Upper lobe of left lung (tissue), 6 donors: ENCODE measurements at places on chromosomes 2 and 18.

- no peak for DNase-seq
These were observed 22.5 kb downstream of the MAP3K2 start for GRCh38 chr2:127365211-127365643.

- DNase-seq = no peak
These were observed 446 bp downstream of the COPS9 start for GRCh38 chr2:240135706-240136012.

DNA sequence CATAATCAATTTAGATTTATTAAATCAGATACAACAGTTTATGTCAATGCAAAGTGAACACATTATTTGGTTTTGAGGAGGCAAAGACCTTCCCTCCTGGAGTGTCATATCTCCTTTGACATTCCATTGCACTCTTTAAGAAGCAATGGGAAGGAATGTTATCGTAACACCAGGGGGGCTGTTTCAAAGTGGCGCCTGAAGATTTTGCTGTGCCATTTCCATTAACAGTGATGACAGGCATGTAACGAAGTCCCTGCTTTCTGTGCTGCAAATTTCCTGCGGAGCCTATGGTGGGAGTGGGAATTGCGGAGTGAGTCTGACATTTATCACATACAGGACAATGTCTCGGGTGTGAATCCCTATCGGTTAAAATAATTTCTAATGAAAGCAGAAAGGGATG lies 499.6 kb upstream of the RAB6C start:
- DNase-seq = no peak

- DNase-seq = no peak
These were observed 9.2 kb downstream of the ATG16L1 start for GRCh38 chr2:233260661-233261060.

DNA sequence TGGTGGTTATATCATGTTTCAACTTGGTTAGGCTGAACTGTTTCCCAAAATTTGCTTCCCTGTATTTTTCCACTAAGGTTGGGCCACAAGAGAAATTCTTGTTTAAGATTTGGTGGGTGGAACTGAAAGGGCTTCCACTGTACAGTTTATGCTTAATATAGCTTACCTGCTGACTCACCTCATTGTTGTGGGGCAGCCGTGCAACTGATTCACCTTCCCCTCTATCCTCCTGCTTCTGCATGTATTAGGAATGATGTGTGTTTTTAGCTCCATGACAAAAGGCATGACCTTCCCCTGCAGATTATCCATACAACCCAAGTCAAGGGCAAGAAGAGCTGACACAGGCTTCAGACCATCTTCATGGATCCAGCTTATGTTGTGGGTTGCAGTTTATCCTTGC lies 98.4 kb upstream of the GULP1 start:
- no peak for DNase-seq
